SJCRH30 (cell line): ENCODE measurements at places on chromosomes 4 and X. TPM values are rescaled to one million over a fixed set of nuclear protein-coding genes. Genes with fewer than 3 reads are reported as not detected.

DNA sequence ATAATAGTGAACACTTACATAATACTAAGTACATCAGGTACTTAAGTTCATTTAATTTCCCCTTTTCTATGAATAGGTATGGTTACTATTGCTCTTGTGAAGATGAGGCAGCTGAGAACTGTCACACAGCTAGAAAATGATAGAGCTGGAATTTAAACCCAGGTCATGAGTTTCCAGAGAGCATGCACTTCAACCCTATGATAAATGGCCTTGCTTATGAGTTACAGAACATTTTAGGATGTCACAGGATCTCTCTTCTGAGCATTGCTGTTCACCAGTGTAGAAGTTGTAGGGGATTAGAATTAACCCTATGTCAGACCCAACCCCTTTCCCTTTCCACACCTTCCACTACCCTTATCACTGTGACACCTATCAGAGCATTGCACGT is 46.5 kb upstream of the TMEM33 start:
- DNase-seq = no peak

- DNase-seq = no peak
Observed at GRCh38 chr4:77220828-77221613, 64.0 kb downstream of the CCNG2 start.

DNA sequence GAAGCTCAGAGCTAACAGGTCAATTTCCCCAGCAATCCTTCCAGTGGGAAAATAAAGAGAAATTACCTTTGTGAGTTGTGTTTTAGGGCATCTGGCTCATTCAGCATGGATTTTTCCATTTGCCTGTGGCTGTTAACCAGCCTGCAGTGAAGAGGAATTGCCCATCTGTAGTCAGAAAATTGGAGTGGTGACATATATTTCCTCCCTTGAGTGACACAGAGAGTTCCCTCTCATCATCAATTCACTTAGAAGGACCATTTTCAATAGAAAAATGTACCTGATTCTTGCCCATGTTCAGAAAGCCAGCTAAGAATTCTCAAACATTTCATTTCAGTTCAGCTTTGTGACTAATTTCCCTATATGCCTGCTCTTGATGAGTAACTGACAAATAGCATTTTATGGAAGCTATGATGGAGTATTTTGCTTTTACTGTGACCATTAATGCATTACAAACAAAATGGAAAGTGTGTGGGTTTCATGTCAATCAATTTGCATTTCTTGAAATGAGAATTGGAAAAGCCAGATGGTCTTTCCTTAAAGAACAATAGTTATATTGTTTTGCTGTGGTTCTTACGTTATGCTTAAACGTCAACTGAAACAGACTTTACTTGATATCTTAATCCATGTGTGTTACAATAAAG is 155.8 kb downstream of the NWD2 start:
- no peak for DNase-seq

DNA sequence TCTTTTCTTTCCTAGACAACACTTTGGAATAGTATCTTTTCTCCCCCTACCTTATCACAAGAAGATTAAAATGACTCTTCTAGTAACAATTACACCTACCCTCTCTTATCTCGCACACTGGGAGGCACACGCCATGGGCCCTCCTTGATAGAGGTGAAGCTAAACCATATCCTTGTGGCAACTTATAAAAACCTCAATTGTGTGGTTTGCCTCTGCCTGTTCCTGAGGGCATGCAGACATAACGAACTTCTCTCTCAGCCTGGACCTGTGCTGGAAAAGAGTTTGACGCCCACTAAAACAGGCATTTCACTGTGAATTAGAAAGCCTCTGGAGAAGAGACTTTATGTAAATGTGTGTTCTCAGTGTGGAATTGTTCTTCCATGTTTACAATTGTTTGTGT is 141.2 kb downstream of the NDST3 start:
- peak; percentile 24 for DNase-seq

DNA sequence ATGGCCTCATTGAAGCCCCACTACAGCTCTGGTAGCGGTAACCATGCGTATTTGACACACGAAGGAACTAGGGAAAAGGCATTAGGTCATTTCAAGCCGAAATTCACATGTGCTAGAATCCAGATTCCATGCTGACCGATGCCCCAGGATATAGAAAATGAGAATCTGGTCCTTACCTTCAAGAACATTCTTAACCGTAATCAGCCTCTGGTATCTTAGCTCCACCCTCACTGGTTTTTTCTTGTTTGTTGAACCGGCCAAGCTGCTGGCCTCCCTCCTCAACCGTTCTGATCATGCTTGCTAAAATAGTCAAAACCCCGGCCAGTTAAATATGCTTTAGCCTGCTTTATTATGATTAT is 876 bp downstream of the HPRT1 start:
- DNase-seq = peak; percentile 32

- DNase-seq = peak; percentile 81
Observed at GRCh38 chr4:52982255-52982945, 120.3 kb downstream of the RASL11B start.

GRCh38 chrX:1391707-1392375 is at the start of gene SLC25A6:
Gene SLC25A6 (minus strand): TSS chrX:1392113. CDS start chrX:1392009, 104 bp downstream.
- peak; percentile 97 for DNase-seq

GRCh38 chr4:150315691-150316090 is 237.4 kb downstream of the DCLK2 start:
- DNase-seq = no peak

- DNase-seq = no peak
Observed at GRCh38 chr4:150305995-150306394, 227.8 kb downstream of the DCLK2 start.

DNA sequence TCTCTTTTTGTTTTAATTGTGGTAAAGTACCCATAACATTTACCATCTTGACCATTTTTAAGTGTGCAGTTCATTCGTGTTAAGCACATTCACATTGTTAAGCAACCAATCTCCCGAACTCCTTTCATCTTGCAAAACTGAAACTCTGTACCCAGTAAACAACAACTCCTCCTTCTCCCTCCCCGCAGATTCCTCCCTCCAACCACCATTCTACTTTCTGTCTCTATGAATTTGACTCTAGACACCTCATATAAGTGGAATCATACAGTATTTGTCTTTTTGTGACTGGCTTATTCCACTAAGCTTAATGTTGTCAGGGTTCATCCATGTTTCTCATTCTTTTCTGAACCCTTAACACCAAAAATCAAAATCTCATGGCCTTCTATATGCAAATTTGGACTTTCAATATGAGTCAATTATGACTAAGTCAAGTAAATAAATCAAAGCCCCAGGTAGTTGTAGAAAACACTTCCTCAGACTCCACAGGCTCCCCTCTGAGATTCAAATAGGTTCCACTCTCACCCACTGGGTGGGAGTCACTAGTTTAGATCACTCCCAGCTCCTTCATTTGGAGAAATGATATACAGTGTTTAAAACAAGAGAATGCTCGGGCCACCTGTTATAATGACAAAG is 9.8 kb upstream of the RTL5 start:
- no peak for DNase-seq

DNA sequence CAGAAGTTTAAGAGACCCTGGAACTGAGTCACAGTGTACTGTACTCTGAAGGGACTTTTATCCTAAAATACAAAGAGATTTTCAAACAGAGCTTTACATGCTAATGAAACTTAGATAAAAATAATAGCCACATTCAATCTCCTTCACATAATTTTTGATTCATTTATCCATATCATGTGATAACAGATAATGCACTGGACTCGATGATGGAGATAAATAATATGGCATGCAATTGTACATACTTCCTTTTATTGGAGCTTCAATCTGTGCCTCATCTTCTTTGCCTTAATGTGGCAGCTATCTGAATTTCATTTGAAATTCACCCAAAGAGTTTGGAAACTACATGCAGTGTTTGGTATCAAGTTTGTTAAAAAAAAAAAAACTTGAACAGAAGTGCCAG is 390.6 kb downstream of the CFAP47 start:
- DNase-seq = no peak

DNA sequence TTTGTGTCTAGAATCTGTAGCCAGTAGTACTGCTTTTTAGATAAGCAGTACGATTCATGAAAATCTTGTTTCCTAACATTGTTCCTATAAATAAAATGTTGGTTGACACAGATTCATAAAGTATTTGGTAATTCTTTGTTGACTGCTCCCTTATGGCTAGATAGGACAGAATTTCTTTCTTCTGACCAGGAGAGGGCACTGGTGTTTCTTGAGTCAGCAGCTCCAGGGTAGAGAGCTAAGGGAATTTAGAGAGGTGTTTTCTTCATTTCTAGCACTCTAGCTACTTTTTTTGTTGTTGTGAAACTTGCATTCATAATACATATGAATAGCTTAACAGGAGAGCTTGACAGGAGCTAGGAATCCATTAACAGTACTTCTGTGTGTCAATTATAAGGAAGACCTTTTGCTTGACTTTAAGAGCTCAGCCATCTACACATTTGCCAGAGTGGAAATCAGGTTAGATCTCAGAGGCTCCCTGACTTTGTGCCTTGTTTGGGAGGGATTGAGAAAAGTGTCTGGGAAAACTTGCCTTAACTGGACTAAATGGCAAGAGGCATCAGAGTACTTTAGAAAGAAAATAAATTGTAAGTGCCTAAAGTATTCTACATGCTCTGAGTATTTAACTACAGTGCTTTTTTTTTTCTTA is 756.1 kb downstream of the SH3BGRL start:
- DNase-seq = peak; percentile 1

DNA sequence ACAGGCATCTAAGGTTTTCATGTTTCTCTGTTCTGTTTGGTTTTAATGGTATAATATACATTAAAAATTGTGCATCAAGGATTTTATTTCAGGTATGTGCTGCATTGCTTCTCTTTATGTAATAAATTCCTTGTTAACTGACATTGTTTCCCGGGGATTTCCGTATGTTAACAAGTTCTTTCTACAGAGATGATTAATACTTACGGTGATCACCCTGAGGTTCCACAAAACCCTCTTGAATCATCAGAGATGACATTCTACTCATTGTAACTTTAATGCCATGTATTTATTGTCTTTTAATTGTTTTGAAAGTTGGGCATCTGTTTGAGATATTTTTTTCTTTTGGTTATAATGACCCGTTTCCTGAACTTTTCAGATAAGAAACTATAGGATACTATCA is 37.5 kb downstream of the ARHGAP10 start:
- DNase-seq = no peak

- no peak for DNase-seq
Observed at GRCh38 chr4:101761405-101761804, 29.1 kb upstream of the BANK1 start.

DNA sequence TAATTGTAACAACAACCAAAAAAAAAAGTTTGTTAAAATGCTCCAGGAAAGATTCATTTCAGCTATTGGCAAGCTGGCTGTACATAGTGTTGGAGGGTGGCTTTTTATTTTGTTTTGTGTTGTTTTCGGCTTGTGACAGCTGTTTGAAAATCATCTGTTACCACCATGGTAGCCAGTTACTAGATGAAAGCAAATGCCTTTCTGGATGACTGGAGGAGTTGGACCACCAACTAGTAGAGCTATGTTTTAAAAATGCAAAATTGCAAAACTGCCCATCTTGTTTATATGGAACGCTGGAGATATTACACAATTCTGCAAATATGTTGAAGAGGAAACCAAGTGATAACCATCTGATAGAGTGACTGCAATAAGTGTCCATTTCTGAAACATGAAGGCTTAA is 53.2 kb upstream of the TNIP3 start:
- DNase-seq = peak; percentile 34

DNA sequence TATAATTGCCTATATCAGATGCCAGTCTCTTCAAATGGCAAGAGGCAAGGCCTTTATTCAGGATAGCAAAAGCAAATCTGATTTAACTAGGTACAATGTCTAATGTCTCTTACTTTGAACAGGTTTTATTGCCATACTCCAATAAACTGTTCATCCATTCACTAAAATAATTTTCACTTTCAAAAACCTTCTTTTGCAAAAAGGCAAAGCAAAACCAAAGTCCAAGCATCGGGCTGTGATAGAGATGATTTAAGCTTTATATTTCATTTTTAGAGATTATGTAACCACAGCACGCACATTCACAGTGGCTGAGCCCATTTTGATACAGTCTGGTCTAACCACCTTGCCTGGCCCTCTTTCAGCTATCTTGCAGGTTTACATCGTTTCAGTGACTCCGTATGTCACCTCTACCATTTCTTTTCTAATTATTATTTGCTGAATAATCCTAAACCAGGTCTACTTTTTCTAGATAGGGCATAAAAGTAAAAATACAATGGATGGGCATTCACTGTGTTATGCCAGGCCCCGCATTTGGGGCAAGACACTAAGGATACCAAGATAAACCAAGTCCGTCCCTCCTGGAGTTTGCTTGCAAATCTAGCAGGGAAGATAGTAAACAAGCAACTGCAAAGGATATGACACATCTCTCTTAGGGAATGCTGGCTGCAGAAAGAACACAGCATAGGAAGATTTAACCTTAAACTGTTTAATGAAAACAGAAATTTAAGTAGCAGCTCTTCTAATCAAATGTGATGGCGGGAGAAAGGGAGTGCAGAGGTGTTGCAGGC is 1.8 kb downstream of the CASP3 start:
- no peak for DNase-seq

GRCh38 chr4:65089666-65090065 is 580.6 kb downstream of the EPHA5 start:
- DNase-seq = peak; percentile 52

TKTL1 gene
- total RNA-seq = 1.1 TPM in 1 of 2 replicates, not detected in the other

EXOC1L gene
- not detected in 2 replicates for total RNA-seq

NXF2B gene
- not detected in 2 replicates for total RNA-seq

AMBN gene
- total RNA-seq = 0.10 TPM in 1 of 2 replicates, not detected in the other

FRMD7 gene
- not detected in 2 replicates for total RNA-seq

HPSE gene
- total RNA-seq = 0.53 and 0.71 TPM in 2 replicates

NWD2 gene
- 0.02 TPM in 1 of 2 replicates, not detected in the other for total RNA-seq

ATP6AP2 gene
- total RNA-seq = 44.7 and 47.3 TPM in 2 replicates

CXCR3 gene
- not detected in 2 replicates for total RNA-seq

CLDN22 gene
- total RNA-seq = not detected in 2 replicates

DAPP1 gene
- 0.18 and 0.49 TPM in 2 replicates for total RNA-seq

CTAG2 gene
- total RNA-seq = 4.1 and 4.2 TPM in 2 replicates

RXFP1 gene
- total RNA-seq = 0.08 TPM in 1 of 2 replicates, not detected in the other
